ENCODE measurements at places on chromosomes 7 and 10.

- DNase-seq = no peak
Observed at GRCh38 chr10:132454296-132455198, 57.5 kb downstream of the PWWP2B start.

- DNase-seq = no peak
Observed at GRCh38 chr10:110129490-110129889, 77.9 kb upstream of the MXI1 start.

- DNase-seq = no peak
Observed at GRCh38 chr7:76232698-76233097, 31.0 kb downstream of the SRRM3 start.

DNA sequence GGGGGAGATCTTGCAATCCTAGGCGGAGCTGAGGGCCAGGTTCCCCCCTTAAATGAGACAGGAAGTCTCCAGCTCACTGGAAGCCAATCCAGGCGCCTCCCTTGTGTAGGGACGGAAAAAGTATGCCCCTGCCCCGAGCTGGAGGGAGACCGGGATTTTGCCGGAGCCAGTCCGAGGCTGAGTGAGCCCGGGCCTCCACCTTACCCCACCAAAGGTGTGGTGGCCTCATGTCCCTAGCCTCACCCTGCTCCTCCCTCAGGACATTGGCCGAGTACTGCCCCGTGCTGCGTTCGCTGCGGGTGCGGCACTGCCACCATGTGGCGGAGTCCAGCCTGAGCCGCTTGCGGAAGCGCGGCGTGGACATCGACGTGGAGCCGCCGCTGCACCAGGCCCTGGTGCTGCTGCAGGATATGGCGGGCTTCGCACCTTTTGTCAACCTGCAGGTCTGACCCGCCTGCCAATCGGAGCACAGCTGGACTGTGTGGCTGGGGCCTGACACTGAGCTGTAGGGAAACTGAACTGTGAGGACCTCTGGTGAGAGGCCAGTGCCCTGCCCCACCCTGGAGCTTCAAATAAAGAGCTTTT lies 2.0 kb downstream of the FBXL15 start:
- DNase-seq = no peak

DNA sequence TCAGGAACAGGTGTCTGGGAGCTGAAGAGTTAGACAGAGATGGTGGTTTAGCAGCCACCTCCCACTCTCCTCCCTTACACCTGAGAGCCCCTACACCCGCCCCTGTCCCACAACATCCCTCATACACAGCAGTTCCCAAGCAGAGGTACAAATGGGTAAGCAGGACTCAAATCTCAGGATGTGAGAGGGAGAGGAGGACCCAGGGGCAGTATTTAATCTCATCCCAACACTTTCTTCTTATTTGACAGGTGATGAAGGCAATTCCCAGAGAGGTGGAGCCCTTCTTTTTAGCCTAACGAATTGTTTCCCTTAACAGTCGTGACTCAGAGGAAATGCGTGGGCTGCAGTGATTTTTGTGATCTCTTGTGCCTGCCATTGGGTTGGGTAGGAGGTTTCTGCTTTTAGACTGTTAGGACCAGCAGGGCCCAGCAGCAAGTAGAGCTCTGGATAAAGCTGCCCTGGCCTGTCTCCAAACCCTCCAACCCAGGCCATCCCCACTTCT lies 191.3 kb downstream of the HECW1 start:
- no peak for DNase-seq

- no peak for DNase-seq
Observed at GRCh38 chr10:94125856-94126255, 132.1 kb downstream of the PLCE1 start.

- DNase-seq = no peak
Observed at GRCh38 chr10:128994598-128995143, 472.4 kb upstream of the MGMT start.

GRCh38 chr7:7720193-7720592 lies 1.8 kb upstream of the RPA3 start:
- no peak for DNase-seq

Data from RPMI8226 (cell line).